ENCODE measurements at places on chromosomes 3 and 15.
A peak's percentile ranks its signal among the peaks of the same experiment; 100 is the strongest.

- no peak for DNase-seq
Measured at GRCh38 chr3:2090095-2090911, 8.4 kb upstream of the CNTN4 start.

- no peak for DNase-seq
Measured at GRCh38 chr3:160471892-160472291, 22.3 kb upstream of the TRIM59 start.

GRCh38 chr15:41594801-41595746 is 36.1 kb downstream of the TYRO3 start:
- DNase-seq = no peak

GRCh38 chr3:194005930-194006501 is 129.9 kb upstream of the HES1 start:
- no peak for DNase-seq

GRCh38 chr3:157469561-157470294 is 33.1 kb downstream of the PTX3 start:
- DNase-seq = no peak

DNA sequence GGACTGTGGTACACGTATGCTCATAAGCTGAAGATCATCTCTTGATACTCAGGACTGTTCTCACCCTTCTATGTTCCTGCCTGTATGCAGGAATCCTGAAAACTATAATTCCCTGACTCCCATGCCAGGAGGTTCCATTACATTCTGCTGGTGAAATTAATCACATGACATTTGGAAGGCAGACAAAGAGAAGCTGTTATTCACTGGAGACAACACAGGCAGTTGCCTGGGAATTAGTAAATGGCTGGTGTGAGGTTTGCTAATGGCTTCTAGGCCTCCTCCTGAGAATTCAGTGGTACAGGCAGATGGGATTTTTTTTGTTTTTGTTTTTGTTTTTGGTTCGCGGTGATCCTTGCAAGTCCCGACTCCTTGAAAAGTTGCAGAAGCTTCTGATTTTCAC is 91.4 kb downstream of the CTNNB1 start:
- no peak for DNase-seq

DNA sequence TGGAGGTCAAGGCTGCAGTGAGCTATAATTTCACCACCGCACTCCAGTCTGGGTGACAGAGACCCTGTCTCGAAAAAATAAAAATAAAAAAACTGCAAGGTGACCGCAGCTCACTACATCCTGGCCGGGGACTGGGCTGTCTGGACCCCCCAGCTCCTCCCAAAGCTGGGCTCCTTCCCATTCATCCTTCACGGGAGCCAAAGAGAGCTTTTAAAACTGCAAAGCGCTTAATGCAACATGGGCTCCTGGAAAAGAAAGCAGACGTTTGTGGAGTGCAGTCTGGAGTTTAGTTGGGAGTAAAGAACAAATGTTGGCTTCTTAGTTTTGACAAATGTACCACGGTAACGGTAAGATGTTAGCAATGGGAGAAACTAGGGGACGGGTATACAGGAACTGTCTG is 12.1 kb downstream of the PLXND1 start:
- DNase-seq = no peak

GRCh38 chr3:112671930-112672715 is 31.2 kb upstream of the CCDC80 start:
- DNase-seq = no peak

GRCh38 chr15:82848241-82848993 is 39.0 kb downstream of the WHAMM start:
- DNase-seq = no peak

DNA sequence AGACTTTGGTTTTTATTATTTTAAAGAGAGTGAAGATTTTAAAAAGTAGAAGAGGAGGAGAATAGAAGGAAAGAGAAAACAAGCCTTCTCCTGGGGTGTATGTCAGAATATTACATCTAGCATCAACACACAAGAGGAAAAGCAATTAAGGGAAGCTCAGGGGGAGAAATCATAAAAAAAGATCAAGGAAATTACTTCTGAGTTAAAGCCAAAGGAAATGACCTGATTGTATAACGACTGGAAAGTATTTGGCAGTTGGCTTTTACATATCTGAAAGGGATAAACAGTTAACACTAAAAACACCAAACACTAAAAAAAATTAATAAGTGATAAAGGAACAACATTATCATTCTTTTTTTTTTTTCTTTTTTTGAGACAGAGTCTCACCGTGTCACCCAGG is 58.4 kb downstream of the CPNE4 start:
- DNase-seq = no peak

- DNase-seq = no peak
Measured at GRCh38 chr3:93961026-93961425, 12.7 kb downstream of the PROS1 start.

- DNase-seq = no peak
Measured at GRCh38 chr15:32668942-32669341, 27.4 kb downstream of the SCG5 start.

DNA sequence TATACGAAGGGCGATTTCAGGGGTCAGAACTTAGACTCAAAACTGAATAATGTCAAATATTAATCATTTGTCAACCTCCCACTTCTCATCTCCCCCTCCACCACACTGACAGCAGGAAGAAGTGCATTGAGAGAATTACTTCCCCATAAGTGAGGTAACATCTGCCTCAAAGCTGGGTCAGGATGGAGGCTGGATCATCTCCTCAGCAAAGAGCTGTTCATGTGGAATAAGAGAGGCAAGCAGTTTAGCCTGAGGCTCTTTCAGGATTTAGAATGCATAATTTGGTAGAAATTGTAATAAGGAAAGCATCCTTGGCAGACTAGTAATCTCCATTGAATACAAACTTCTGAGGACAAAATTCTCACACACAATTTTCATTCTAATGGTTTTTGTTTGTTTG is 512.1 kb downstream of the ROBO1 start:
- DNase-seq = no peak

DNA sequence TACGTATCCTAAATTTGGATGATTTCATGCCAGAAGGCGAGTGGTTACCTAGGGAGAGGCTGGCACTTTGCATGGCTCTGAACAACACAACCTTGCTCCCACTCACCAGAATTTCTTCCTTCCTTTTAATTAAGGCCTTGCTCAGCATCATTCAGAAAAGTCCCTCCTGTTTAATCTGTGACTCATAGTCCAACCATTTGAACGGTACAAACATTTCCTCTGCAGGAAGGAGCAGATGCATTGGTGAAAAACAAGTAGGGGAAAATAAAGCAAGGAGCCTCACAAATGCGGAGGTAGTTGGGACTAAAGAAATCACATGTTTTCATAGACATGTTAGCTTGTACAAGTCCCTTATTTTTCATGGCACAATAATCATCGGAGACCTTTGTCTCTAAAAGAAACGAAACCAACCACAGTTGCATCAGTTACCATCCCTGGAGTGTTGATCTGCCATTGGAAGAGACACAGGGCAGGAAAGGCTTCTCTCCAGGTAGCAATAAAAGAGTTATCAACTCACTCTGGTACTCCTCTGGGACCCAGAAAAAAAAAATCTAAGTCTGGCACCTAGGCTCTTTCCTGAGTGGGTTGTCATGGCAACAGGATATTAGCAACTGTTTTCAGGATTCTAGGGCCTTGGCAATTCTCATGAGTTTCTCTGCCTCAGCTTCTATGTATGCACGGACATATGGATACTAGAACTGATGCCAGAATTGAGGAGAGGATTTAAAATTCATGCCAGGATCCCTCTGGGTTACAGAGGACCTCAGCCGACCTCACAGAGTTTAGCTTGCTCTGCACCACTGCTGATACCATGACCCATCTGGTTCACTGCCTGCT is 255.4 kb upstream of the ARPP21 start:
- DNase-seq = peak; percentile 9

DNA sequence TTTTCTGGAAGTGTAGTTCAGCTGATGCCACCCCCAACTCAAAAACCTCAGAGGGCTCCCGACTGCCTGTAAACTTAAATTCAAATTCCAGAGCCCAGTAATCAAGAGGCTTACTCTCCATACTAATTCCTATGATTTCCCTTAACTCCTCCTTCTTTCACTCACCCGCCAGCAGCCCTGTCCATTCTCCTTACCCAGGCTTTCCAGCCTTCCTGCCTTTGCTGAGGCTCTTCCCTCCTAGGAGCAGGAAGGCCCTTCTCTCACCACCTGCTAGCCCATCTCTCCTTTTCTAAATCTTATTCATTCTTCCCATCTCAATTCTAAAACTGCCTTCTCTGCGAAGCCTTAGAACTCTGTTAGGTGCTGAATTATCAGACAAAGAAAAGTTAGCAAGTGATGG is 30.4 kb downstream of the RORA start:
- DNase-seq = no peak

DNA sequence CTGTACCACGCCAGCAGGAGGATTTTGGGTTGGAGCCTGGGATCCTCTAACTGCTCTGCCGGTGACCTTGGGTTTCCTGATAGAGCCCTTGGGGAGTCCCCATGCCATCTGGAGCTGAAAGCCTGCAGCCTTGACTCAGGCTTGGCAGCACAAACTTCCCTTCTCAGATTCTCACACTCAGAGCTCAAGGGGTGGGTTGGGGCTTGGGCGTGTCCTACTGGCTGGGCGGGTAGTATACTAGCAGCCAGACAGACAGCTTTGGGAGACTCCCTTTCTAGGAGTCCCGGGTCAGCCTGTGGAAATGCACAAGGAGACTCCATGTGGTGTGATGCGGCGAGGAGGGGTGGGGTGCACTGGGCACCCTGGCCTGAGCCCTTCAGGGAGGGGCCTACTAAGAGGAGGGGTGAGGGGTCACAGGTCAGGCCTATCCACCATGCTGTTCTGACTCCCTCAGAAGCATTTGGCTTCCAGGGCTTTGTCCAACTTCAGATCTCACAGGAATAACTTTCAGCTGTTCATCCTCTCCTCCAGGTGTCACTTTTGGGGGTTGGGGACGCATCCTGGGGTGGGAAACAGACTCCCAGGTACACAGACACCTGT is 21.6 kb upstream of the PLXNA1 start:
- DNase-seq = no peak

DNA sequence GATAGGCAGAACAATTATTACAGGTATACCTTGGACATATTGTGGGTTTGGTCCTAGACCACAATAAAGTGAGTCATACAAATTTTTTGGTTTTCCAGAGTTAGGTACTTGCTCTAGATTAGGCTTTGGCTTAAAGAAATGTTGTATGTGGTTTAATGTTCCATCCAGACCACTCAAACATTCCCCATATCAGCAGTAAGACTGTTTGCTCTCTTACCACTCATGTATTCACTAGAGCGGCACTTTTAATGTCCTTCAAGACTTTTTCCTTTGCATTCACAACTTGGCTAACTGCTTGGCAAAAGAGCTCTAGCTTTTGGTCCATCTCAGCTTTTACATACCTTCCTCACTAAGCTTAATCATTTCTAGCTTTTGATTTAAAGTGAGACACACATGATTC is 250.5 kb upstream of the SETMAR start:
- DNase-seq = no peak

DNA sequence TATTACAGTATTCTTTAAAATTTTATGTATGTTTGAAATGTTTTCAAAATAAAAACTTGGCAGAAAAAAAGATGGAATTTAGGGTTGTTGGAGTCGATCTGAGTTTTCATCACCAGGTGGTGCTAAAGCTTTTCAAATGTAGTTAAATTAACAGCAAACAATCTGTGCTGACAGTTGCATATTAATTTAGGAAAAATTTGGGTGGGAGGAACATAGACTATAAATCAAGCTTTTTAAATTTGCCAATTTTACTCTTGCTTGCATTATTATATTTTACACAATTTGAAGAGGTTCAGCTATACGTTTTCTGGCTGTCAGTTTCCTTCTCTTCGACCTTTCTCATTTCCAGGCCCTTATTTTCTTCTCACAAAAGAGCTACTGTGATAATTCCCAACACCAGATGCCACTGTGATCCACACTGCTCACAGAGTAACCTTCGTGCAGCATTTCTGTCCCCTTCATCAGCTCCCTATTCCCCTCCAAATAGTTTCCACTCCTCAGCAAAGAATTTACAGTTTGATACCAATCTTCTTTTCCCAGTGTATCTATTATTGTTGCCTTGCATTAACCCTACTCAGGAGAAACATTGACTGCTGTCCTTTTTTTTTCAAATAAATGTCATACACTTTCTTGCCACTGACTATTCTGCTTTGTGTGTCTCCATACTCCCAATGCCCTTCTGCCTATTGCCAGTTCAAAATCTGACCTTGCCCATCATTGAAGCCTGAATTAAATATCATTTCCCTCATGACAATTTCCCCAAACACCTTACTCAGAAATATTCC is 53.4 kb upstream of the EIF5A2 start:
- peak; percentile 57 for DNase-seq

- no peak for DNase-seq
Measured at GRCh38 chr3:48338635-48339034, 5.2 kb upstream of the SPINK8 start.

DNA sequence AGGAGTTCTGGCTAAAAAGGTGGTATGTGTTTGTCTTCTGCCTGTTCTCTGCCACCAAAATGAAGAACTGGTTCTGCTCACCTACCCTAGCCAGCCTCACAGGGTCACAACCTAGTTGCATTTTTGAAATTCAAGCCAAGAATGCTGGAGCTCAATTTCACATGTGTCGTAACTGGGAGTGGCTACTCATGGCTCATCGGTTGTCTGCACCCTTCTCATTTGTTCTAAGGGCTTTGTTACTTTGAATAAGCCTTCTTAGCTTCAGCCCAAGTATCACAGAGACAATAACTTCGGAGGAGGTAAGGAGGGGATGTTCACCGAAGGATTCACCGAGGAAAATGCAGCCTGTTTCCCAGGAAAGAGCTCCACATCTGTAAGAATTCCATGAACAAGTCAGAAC is 134.3 kb upstream of the RARB start:
- DNase-seq = no peak

- DNase-seq = no peak
Measured at GRCh38 chr3:124269619-124270018, 277.7 kb upstream of the ROPN1 start.

- no peak for DNase-seq
Measured at GRCh38 chr3:98497381-98497780, at the start of gene OR5K2. Gene OR5K2, plus strand, starts transcription at chr3:98497681. Its CDS starts 0 bp downstream, at chr3:98497681.

DNA sequence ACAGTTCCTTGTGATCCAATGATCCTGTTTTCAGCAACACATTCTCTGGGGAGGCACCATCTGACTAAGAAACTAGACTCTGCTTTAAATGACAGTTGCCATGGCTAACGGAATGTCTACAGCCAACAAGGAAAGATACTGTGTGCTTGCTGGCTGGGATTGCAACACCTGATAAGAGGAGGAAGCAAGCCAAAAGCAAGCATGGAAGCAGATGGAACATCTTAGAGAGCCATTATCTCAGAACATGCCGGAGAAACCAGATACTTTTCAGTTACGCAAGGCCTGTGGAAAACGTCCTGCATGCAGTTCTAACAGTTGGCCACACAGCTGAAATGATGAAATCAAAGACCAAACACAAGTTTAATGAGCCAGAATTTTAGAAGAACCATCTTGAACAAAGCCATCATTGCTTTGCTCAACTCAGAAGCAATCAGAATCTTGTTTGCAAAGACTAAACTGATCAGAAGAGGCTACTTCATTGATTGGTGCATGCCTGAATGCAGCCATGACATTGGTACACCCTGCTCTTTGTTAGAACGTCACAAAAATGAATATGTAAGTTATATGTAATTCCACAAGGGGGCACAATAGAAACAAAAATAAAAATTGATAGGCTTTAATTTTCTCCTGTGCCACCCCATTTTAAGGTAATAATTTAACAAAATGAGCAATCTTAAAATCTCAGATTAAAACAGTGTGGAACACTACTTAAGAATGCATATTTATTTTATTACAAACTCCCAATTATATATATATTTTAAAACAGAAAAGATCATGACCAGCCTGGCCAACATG is 50.8 kb downstream of the GXYLT2 start:
- DNase-seq = peak; percentile 32

GRCh38 chr15:92613841-92614240 is 41.7 kb downstream of the FAM174B start:
- DNase-seq = no peak

GRCh38 chr15:55627730-55628368 is 39.7 kb upstream of the PYGO1 start:
- no peak for DNase-seq
